Tibial nerve (tissue), 4 donors: ENCODE measurements at places on chromosomes 3 and 15.

- DNase-seq: no peak
Observed at GRCh38 chr15:39345176-39345575, 235.7 kb upstream of the THBS1 start.

DNA sequence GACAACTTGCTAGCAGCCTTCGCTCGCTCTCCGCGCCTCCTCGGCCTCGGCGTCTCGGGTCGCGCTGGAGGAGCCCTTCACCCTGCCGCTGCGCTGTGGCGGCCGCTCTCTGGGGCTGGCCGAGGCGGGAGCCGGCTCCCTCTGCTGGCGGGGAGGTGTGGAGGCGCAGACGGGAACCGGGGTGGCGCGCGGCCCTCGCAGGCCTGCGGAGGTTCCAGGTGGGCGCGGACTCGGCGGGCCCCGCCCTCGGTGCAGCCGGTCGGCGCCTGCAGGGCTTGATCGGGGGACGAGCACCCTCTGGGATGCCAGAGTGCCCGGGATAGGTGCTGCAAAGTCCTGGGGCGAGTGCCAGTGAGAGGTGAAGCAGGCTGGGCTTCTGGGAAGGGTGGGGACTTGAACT lies 989.9 kb downstream of the ROBO2 start:
- no peak for DNase-seq

DNA sequence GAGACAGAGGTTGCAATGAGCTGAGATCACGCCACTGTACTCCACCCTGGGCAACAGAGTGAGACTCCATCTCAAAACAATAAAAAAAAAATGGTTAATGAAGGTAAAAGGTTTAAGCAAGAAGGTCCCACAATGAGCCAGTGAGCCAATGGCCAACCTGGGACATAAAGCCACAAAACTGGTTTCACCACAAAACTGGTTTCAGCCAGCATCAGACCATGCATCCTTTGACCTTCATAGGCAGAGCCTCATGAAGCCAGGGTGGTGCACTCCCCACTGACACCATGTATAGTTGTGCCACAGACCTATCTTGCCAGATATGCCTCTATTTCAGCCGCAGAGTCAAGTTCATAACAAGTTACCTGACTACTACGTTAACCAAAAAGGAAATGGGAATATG lies 41.9 kb downstream of the SCAP start:
- no peak for DNase-seq

- no peak for DNase-seq
Observed at GRCh38 chr15:69848096-69848495, 249.6 kb downstream of the TLE3 start.

DNA sequence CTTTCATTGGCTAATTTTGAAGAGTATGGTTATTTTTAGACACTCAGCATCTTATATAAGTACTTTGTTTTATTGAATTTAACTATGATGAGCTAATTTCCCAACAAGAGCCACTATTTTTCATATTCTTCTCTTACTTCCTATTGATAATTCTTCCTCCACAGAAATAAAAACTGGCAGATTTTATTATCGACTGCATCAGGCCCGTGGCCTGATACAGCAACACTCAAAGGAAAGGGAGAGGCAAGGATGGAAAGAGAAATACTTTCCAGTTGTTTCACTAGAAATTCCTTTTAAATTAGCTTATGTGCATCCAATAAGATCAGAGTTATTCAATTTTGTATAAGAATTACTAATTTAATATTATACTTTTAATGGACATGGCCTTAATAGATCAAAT lies 886.3 kb downstream of the ROBO1 start:
- DNase-seq: no peak

DNA sequence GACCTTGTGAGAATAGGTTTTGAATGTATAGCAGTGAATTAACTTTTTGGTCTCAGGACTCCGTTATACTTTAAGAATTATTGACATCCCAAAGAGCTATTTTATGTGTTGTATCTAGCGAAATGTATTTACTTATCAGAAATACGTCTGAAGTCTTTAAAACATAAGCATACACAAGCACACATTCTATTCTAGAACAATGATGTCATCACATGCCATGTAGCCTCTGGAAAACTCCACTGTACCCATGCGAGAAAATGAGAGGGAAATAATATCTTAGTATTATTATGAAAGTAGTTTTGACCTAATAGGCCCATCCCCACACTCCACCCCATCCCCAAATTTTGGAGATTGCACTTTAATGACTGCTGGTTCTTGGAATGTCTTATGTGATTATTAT lies 1.5 kb downstream of the POLR2M start:
- DNase-seq: no peak

DNA sequence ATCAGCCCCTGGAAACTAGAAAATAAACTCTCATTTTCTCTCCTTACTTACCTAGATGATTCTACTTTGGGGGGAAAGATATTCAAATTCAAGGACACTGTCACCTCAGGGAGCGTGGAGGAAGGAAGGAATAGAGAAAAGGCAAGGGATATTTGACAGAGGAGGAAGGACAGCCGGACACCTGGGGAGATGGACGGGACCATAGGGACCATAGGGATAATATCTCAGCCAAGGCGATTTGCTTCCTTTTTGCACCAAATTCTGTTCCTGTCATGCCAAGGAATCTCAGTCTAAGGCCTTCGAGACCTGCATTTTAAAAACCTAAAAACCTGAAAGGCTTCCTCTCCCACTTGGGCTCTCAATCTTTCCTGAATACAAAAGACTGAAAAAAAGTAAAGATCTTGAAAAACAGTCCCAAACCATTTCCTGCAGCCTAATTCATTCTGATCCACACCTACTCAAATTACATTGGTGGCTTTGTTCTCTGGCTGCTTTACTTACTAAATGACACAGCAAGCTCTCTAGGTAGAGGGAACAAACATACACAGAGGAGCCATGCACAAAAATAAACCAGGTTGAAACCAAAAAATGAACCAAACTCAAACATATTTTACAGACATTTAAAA lies 73.9 kb upstream of the SLC24A5 start:
- no peak for DNase-seq

GRCh38 chr15:39666677-39667076 lies 85.8 kb downstream of the THBS1 start:
- DNase-seq: no peak

DNA sequence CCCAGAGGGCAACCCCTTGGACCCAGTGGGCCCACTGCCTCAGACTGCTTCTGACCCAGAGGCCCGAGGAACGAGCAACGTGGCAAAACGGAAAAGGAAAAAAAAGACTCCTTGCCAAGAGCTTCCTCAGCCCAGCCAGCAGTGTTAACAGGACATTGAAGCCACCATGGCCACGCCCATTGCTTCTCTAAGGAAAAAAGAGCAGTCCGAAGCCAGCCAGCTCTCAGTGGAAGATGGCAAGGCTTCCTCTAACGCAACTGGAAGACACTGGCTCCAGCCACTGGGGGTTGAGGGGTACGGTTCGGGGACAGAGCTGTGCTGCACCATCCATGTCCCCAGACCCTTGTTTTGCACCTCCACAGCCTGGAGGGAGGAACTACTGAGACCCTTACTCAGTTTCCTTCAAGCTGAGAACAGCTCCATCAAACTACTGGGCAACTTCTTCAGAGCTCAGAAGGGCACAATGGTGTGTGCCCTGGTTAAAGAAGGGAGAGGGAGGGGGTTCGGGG lies 10.7 kb downstream of the BMF start:
- peak; percentile 48 for DNase-seq

DNA sequence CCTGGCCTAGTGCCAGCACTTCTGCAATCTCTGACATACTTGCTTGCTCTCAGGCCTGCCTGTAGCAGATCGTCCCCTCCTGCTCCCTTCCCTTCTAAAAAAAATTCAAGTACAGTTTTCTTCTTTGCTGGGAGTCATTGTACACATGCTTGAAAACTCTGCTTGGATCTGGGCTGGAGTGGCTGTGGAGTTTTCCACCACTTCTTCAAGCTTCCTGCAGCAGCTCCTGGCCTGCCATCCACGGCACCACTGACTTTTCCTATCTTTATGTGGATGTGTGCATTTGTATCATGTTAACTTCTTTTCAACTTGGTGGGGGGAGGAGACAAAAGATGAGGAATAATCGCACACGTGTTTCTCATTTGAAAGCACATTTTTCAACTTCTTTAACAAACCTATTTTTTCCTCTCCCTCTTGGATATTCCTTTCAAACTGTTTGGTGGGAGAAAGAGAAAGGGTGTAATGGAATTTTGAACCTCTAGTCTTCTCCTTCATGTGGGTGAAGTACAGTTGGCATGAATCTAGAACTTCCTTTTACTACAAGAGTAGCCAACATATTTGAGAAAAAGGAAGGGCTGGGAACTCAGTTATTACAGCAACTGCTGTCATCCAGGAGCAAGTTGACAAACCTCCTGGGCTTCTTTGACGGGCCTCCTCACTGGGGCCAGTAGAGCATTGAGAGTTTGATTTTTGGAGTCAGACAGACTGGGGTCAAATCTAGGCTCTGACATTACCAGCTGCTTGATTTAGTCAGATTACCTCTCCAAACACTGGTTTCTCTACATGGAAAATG lies 61.2 kb upstream of the LRTM1 start:
- DNase-seq: peak; percentile 70

- DNase-seq: peak; percentile 19
Observed at GRCh38 chr15:91694131-91694830, 159.2 kb upstream of the SLCO3A1 start.

GRCh38 chr15:70902107-70902506 lies 9.5 kb downstream of the LRRC49 start:
- DNase-seq: no peak

GRCh38 chr15:87570206-87570605 lies 686.3 kb downstream of the NTRK3 start:
- no peak for DNase-seq

DNA sequence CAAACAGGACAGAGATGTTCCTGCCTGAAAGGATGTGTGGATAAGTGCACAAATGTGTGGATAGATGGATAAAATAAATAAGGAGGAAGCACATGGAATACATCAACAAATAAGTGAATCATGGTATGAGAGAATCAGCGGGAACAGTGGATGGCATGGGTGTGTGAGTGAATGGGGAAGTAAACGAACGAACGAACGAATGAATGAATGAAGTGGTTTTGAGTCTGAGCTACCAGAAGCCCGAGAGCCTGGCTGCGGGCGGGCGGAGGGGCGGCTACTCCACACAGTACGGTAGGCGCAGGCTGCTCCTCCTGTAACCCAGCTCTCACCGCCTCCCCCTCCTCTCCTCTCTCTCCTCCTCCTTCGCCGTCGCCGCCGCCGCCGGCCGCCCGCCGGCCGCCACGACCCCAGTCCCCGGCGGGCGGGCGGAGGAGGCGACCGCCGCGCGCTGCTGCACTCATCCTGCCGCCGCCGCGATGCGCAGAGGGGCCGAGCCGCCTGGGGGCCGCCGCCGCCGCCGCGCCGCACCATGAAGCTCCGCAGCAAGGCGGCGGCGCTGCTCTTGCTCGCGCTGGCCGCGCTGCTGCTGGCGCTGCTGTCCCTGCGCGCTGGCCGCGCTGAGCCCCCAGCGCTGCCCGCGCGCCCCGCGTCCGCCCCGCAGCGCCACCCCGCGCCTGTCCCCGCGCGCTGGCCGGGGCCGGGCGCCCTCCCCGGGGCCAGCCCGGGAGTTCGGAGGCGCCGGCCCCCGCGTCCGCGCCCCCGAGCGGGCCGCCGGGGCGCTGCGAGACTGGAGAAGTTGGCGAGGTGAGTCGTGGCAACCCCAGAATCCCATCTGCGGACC lies at the start of gene GXYLT2:
TSS of gene GXYLT2 (plus strand) at position 342 of the 841 bp plus-strand sequence. CDS start at position 530, 188 bp downstream.
- peak; percentile 31 for DNase-seq

- DNase-seq: no peak
Observed at GRCh38 chr3:120528163-120528562, 68.0 kb upstream of the NDUFB4 start.

DNA sequence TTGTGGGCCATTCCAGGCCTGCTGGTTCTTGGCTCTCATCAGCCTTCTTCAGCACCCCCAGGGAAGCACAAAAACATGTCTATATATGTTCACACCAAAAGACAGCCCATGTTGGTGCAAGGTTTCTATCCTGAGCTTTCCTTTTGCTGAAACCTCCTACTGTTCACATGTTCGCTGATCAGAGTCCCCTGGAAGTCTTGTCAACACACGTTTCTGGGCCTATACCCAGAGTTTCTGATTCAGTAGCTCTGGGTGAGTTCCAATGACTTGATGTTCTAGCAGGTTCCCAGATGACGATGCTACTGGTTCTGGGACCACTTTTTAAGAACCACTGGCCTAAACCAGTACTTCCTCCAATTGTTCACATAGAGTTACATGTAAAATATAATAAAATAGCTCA lies 46.0 kb downstream of the SUCNR1 start:
- DNase-seq: no peak

DNA sequence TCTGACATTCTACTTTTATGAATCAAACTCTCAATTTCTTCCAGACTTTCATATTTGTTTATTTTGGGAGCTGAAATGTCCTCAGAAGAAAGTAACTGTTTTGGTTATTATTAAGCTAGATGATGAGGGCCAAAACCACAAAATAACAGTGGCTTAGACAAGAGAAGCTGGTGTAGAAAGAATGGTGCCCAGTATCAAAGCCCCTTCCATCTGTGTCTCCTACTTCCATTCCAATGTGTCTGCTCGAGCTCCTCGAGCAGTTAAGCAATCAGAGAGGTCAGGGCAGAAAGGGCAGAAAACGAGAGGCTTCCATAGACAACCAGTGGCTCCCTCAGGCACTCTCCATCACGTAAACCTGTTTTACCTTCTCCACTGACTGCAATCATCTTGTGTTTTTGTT lies 59.7 kb upstream of the MAGI1 start:
- no peak for DNase-seq

GRCh38 chr15:63135804-63136203 lies 14.1 kb downstream of the LACTB start:
- DNase-seq: no peak

DNA sequence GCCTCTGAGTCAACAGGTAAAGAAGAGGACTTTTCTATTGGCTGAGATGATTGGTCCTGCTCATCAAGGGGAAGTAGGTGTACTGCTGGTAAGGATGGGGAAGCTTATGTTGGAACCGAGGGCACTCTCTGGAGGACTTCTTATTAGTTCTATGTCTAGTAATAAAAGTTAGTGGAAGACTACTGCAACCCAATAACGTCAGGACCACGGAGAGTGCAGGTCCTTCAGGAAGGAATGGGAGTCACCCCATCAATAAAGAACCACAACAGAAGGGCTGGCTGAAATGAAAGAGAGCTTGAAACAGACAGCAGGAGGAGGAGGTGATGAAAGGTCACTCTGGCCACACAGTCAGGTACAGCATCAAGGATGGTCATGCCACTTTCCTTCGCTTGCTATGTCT lies 68.8 kb upstream of the PRR23E start:
- no peak for DNase-seq

DNA sequence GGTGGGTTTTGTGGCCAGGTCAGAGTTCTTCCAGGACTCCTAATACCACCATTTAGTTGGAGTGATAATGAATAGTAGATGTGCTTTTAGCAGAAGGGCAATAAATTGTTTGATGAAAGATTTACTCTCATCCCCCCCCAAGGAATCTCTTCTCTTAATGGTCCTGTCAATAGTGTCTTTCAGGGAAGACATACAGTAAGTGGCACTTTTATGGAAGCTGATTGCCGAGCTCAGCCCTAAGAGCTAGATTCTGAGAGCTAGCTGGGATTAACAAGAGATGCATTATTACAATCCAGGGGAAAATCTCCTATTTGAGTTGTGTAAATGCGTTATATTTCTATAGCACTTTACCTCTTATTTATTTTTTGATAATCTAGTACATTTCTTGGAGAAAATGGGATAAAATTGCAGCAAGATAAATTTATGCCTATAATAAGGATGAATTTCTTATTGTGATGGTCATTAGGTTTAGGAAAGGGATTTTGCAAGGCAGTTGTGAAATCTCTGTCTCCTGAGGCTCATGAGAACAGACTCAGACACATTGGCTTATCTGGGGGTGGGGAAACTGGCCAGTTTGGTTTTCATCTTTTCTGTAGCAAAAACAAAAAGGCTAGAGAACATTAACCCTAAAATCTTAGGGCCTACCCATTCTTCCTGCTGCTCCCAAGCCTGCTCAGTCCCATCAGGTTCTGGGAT lies 41.6 kb upstream of the CLSTN2 start:
- peak; percentile 70 for DNase-seq
